ENCODE measurements at places on chromosomes 3 and 15.

DNA sequence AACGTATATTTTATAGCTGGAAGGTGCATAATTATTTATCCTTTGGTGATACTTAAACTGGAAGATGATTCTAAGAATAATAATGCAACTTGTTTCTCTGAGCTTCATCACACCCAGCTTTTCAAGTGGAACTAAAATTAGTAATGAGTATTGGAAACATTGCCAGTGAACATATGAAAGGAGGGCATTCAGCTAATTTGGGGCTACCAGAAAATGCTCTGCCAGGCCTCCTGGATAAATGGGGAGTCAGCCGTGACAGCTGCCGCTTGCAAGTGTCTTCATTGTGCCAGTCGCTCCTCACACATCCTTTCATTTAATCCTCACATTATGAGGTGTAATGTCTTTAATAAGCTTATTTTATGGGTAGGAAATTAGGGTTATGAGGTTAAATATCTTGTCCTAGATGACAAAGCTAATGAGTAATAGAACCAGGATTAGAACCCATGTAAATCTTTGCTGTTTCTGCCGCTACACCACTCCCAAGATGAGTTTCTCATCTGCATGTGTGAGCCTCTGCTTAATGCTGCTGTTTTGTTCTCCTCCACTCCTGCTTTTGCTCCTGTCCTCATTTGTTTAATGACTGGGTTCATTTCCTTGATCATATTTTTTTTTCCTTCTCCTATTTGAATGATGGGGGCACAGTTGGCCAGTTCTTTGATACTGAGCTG is 155.7 kb downstream of the PLCL2 start:
- DNase-seq, result no peak

- DNase-seq, result peak; percentile 86
Measured at GRCh38 chr15:64883997-64884511, 27.6 kb upstream of the ANKDD1A start.

- no peak for DNase-seq
Measured at GRCh38 chr3:127185268-127185667, 7.7 kb upstream of the PRR23E start.

GRCh38 chr3:13794322-13794721 is 85.5 kb downstream of the WNT7A start:
- DNase-seq, result no peak

GRCh38 chr3:16841904-16842271 is 42.9 kb upstream of the PLCL2 start:
- DNase-seq, result no peak

DNA sequence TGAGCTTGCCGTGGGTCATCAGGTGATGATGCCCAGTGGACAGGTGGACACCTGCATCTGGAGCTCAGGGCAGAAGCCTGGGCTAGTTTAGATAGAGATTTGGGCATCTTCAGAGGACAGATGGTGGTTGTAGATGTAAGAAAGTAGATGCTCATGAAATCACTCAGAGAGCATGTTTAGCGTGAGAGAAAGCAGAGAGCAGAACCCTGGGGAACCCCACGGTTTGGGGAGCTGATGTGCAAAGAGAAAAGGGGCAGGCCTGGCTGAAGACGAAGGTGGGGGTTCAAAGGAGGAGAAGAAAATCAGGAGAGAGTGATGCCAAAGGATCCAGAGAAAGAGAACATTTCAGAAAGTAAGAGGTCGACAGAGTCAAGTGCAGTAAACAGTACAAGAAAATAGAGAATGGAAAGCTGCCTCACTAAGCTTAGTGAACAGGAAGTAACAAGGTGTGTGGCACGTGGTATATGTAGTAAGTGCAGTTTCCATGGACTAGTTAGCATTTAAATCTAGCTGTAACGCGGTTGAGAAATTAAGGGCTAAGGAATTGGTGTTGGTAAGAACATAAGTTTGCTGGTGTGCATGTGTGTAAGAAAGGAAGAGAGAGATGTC is 13.5 kb downstream of the TIGIT start:
- DNase-seq, result no peak

GRCh38 chr15:80436511-80437307 is 32.5 kb downstream of the ARNT2 start:
- DNase-seq, result peak; percentile 42

- no peak for DNase-seq
Measured at GRCh38 chr3:151133917-151134450, 48.5 kb downstream of the MED12L start.

DNA sequence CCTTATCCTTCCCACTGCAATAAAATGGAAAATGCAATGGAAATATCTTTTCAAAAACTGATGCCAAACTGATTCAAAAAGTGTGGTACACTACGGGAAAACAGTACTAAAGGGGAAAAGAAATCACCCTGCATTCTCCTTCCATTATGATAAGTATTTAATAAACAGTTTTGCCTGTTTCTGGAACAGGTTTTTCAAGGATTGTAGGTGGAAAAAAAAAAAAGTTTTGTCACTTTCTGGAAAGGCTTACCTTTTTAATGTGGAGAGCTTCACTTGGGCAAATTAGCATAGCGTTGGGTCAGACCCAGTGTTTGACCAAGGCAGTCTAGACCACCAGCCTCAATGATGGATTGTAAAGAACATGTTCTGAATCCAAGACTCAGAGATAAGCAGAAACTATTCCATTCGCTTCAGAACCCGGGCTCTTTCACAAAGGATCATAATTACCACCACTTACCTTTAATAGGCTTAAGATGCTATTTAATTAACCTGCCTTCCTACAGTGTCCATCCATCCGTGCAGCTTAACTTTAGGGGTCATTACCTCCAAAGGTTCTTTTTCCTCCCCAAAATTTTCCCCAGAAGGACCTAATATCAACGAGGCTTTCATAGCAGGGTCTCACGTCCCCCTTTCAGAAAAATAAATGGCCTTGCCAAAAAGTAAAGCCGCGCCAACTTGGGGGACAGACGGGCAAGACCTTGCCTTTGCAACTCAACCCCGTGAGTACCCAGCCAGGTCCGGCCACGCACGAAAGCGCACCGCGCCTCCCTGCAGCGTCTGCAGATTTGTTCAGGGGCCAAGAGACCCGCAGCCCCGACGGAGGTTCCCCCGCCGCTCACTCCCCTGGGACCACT is 1.0 kb downstream of the DCBLD2 start:
- DNase-seq, result no peak

DNA sequence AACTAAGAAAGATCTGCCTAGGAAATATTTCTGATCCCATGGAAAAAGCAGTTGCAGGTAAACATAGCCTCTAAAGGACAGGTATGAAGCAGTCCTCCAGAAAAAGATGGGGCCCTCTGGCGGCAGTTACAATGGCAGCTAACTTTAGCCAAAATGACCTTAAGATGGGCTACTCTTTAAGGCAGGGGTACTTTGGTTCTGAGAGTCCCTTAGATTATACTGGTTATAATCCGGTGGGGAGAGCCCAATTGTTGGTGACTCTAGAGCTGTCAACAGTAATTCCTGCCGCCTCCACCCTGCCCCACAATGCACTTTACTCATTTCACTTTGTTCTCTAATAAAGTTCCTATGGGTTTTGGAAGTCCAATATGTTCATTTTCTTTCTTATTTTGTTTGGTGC is 412.8 kb upstream of the WNT5A start:
- DNase-seq, result no peak

GRCh38 chr3:194089357-194090177 is 46.4 kb upstream of the HES1 start:
- peak; percentile 100 for DNase-seq

DNA sequence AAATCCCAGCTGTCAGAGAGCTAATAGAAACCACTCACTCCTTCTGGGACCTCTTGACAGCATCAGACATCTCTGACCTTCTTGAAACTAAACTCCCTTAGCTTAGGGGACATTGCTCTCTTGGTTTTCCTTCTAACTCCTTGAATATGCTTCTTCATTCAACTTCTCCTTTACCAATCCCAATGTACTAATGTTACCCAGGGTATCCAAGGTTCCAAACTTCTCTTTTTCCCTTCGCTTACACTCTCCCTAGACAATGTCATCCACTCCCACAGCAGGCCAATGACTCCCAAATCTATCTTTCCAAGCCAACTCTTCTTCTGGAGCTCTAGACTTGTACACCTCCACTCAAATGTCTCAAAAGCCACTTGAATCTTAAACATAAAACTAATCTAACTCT is 14.6 kb downstream of the HEXA start:
- no peak for DNase-seq

DNA sequence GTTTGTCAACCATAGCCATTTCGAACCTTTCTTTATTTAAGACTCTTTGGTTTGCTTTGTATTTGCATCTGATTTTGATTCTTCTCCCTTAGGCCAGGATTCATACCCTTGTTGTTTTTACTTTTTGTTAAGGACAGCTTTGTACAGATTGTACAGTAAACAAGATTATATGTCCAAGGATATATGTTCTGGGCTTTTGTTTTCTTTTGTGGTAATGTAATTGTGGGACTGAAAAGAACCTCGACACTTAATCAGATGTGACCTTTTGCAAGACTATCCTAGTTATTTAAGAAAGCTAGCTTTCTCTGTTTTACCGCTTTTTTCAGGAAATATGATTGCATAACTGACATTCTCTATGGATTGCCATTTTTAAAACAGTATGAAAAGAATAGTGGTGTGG is 67.0 kb upstream of the SAMMSON start:
- no peak for DNase-seq

DNA sequence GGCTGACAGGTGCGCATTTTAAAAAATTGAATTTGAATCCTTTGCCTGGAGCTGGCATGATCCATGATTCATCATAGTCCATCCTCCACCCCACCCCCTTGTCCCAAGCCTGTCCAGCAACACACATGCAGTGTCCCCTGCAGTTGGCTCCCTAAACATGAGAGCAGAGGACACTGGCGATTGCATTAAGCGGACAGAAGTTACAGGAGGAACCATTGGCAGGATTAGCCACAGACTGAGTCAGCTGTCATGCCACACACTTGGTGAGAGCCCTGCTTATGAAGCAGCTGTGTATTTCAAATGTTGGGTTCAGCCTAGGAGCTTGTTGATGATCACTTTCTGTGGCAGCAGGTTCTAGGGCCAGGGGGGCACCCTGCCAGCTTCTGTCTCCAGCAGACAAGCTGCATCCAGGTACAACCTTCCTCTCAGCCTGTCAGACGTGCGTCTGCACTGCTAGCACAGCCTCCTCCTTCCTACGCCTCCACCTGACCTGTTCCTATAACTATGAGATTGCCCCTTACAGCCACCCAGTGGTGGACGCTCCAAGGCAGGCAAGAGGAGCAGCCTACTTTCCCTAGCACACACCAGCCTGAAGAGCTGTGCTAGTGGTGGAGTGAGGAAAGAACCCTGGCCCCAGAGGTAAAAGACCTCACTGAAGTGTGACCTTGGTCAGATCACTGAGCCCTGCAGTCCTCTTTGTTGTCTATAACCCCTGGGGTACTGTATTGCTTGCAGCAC is 121.9 kb downstream of the SLCO3A1 start:
- no peak for DNase-seq

DNA sequence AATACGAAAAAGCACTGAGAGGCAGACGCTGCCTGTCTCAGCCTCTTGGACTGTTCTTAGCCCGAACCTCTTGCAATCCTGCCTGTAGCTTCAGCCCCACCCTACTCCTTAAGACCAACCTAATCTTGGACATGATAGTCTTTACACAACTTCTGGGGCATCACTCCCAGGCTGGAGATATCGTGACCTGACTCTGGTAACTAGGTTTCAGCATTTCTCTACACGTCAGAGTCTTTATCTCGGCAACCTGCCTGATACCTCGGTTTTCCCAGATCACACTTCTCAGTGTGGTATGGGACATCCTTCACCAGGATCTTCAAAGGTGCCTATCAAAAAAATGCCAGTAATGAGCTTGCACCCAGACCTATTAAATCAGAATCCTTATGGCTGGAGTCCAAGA is 590.2 kb upstream of the KCNMB2 start:
- no peak for DNase-seq

DNA sequence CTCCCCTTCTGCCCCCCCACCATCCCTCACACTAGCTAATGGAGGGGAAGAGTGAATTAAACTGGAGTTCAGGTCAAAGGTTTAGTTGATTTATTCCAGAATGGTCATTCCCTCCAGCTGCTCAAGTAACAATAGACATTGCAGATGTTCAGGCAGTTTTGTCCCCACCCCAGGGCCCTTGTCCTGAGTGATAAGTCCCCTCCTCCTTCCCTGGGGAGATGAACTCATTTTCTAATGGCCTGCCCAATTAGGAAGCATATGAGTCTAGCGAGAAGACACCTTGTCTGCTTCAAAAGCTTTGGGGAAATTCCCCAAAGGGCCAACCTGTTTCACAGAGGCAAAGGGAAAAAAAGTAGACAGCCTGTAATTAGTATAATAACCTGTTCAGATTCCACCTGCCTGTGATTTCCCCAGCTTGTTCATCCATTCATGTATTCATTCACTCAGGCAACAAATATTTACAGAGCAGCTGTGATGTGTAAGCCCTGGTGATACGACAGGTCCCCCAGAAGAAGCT is 165.3 kb downstream of the SHQ1 start:
- no peak for DNase-seq

DNA sequence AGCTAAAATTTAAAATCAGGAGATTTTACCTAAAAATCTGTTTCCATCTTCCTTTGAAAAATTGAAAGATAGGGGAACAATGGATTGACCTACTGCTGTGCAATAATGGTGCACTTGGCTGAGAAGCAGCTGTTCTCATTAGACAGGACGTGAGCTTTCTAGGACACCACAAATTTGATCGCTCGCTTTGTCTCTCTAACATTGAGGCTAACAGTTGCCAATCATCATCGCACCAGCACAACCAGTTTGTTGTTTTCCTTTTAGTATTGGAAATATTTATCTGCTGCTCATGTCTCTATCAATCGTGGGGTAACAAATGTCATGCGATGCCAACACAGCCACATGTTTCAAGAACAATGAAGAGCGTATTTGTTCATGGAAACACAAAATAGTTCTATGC is 228.8 kb upstream of the P2RY1 start:
- no peak for DNase-seq

DNA sequence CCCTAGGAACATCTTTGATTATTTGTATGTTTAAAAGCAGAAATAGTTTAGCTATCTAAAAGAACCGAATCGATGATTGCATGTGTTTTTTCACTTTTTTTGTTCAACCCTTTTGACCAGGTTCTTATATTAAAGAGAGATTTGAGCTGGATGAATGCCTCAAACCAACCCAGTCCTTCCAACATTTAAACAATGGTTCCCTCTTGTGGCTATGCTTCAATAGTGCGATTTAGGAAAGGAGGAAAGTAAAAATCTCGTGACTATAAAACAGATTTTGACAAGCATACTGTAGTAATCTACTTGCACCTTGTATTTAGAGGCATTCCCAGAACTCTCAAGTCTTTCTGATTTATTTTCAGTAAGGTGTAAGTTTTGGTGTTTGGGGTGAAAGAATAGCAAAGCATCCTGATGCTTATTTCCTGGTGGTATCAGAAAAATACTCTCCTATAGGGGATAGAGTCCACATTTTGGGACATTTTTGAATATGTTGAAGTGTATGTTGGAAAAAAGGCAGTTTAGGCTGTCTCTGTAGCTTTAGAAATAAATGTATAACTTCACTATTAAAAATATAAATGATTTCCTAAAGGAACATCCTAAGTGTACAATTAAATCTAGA is 159.6 kb upstream of the KCNH8 start:
- DNase-seq, result peak; percentile 1

DNA sequence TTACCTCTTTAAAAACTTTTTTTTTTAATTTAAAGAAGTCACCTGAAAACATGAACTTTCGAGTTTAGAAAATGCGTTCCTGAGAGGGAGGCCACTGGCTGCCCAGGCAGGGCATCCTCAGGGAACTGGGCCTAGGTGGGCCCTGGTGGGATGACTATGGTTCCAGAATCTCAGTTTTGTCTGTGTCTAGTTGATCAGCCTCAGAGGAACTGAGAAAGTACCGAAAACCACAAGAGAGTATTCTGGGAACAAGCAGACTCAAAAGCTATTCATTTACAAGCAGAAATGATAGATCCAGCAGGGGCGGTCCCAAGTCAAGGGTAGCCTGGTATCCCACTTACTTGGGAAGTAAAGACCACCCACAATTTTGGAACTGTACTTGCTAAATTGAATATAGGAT is 10.5 kb downstream of the WWTR1 start:
- no peak for DNase-seq

Data from fibroblast of skin of abdomen (primary cell).